ENCODE measurements at places on chromosomes 2 and 18. TPM values are rescaled to one million over a fixed set of nuclear protein-coding genes. Genes with fewer than 3 reads are reported as not detected.

CGREF1 gene
- 1.1 TPM for total RNA-seq

ASXL3 gene
- 12.2 TPM for total RNA-seq

UGT1A9 gene
- 1.3 TPM for total RNA-seq

AFF3 gene
- 9.1 TPM for total RNA-seq

SLC4A5 gene
- total RNA-seq, result 4.7 TPM

SP9 gene
- not detected for total RNA-seq

GREB1L gene
- 0.40 TPM for total RNA-seq

LRRTM4 gene
- total RNA-seq, result 0.23 TPM

RPIA gene
- total RNA-seq, result 24.4 TPM

PSMA8 gene
- not detected for total RNA-seq
